Mucosa of gallbladder (tissue), 1 donor: ENCODE measurements at places on chromosomes 6 and 20. TPM values are rescaled to one million over a fixed set of nuclear protein-coding genes. Genes with fewer than 3 reads are reported as not detected.
A peak's percentile ranks its signal among the peaks of the same experiment; 100 is the strongest.

- no peak for DNase-seq
Observed at GRCh38 chr6:71727632-71728294, 158.6 kb upstream of the RIMS1 start.

DNA sequence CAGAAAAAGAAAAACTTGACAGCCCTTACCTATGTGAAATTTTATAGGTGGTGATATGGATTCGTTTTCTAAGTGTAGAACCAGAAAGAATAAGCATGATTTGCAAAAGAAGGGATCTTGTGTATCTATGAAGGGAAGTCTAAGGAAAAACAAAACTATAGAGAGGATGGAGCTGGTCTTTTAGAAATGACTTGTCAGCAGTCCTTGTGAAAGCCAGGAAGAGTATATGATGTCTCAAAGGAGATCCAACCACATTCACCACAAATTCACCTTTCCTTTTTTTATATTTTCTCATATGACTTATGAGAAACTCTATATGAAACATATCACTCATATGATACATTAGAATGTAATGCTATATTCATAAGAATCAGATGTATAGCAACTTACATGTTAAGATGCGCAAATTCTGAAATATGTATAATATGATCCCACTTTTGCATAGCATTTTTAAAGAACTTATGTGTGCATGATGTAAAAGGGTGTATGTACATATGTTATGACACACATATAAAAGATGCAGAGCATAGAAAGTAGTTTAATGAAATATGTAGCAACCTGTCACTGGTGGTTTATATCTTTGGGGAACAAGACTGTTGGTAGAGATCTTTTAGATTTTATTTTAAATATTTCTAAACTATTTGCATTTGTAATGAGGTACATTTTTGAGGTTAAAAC lies 91.9 kb upstream of the NUP153 start:
- no peak for DNase-seq

DNA sequence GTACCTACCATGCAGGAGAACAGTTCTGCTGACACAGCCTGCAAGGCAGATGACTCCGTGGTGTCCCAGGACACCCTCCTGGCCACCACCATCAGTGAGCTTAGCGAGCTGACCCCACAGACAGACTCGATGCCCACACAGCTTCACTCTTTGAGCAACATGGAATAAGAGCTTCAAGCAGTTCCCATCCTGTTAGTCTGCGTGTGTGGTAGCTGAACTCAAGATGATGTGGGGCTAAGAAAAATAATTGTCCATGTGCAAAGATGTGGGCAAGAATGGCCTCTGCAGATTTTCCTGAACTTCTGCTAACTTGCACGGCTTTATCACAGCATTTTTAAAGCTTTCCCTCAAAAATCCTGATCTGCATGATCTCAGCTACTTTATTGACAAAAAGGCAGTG lies 8.3 kb downstream of the GZF1 start:
- DNase-seq, result no peak

- DNase-seq, result no peak
Observed at GRCh38 chr6:150144294-150144868, 1.5 kb downstream of the PPP1R14C start.

- no peak for DNase-seq
Observed at GRCh38 chr6:6942091-6942490, 165.7 kb upstream of the RREB1 start.

GRCh38 chr6:40722553-40723258 lies 135.5 kb upstream of the LRFN2 start:
- no peak for DNase-seq

DNA sequence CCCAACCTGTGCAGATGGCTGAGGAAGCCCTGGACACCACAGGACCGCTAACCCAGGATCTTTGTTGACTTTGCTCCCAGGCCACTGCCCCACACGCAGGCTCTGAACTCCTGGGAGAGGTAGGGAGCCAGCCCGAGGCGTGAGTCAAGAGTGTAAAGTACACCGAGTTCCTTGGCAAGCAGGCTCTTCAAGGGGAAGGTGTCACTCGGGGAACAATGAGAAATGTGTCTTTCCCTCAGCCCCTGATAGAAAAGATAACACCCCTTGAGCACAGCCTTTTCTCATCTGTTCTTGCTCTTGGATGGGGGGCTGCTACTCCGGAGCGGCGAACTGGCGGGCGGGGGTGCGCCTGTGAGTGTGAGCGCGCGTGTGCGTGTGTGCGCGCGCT lies 472 bp upstream of the EDN3 start:
- DNase-seq, result peak; percentile 83

DNA sequence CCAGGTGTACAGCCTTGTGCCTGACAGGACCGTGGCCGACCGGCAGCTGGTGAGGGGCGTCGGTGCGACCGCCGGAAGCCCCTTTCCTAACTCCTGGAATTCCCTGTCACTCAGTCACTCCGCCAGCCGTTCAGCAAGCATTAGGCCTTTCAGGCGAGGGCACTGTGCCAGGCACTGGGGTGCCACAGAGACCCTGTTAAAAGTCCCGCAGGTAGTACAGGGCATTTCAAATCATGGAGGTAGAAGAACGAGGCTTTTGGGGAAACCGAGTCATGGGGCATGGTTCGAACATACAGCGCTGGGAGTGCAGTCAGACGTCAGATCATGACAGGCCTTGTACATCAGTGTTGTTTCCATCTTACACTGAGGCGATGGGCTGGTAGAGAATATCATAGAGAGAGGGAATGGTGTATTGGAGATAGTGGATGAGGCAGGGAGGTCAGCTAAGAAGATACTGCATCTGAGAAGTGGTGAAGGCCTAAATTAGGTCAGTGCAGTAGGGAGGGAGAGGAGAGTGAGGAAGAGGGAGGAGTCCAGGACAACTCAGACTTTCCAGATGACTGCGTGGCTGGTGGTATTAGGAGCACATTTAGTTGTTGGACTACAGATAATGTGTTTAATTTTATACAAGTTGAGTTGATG lies 892 bp upstream of the DXO start:
- no peak for DNase-seq

DNA sequence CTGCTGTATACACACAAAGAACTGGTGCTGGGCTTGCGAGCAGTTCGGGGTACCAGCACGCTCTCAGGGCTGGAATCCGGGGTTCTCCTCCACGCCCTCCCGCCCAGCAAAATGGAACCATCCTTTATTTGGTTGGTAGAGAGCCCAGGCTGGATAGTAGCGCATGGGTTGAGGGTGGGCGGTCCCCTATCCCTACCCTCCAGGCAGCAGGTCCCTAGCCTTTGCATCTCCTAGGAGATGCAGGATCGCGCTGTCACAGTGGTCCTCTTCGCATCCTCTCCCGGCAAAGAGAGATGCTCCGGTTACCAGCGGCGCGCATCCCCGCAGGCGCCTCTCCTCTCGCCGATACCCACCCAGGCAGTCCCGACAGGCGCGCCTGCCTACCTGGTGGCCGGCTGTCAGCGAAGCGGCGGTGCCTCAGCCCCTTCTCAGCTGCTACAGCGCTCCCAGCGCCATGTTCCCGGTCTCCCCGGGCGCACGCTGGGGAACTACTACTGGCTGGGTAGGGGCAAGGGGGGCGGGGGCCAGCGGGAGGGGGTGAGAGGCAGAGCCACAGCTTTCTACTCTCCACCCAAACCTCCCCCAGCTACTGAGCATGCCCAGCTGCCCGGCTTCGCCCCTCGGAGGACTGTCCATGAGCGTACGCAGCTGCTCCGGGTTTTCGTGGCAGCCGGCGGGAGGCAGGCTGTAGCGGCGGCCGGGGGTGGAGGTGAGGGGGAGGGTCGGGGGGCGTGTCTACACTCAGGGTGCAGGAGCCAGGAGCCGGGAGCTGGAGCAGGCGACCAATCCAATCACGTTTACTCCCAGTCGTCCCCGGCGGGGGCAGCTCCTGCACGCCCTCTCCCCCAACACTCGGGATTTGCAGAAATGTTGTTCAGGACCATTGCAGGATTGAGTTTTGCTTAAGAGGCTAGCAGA lies at the start of gene PAK5:
Gene PAK5, minus strand, starts transcription at position 699 of the 918 bp plus-strand sequence. CDS start 194,748 bp downstream, outside the sequence.
- DNase-seq, result peak; percentile 80

GRCh38 chr20:62159839-62160238 lies 16.3 kb downstream of the SS18L1 start:
- DNase-seq, result no peak

DNA sequence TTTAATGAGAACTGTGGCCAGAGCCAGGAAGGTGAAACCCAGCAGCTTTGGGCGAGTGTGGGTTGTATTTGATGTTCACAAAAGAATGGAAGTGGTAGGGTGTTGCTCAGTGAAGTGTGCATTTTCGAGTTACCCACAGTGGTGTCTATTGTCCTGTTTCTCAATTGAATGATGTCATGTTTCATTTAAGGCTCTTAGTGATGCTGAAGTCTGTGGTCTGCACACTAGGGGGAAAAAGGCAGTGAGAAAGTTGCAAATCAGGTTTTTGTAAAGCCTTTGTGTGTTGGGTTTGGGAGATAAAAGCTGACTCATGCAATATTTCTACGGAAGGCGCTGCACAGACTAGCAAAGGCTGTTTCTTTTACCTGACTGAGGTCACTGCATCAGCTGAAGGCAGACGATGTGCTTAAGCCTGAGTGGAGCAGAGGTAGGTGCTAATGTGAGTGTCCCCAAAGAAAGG lies 121.1 kb downstream of the PLEKHG1 start:
- DNase-seq, result no peak

- DNase-seq, result no peak
Observed at GRCh38 chr6:44285552-44286284, 15.5 kb downstream of the TMEM151B start.

DNA sequence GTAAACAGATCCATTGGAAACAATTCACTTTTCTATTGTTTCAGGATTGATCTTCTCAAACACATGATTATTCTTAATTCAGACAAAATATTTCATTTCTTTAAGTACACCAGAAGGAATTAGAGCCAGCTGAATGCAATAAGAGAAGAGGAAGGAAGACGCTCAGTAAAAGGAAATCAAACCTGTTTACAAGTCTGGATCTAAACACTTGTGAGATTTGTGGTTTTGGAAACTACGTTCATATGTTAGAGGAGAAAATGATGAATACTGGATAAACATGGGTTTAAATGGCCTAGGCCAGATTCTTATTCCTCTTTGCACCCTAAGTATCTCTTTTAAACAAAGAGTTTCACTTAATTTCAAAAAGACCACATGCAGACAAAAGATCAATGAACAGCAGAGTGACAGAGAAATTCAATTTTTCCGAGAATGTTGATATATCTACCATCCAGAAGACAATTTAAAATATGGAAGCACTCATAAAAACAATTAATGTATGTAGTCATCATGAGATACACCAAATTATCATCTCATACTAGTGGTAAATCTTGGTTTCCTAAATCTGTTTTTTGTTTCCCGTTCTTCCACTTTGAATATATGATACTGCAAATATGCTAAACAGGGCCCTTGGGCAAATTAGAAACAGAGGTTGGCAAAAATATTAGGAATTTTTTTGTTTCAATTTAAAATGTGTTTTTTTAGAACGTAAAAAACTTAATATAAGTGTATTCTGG lies 703.5 kb upstream of the CITED2 start:
- DNase-seq, result no peak

- DNase-seq, result no peak
Observed at GRCh38 chr20:16571333-16571732, 1.9 kb downstream of the KIF16B start.

- no peak for DNase-seq
Observed at GRCh38 chr20:14344746-14345145, 7.3 kb upstream of the FLRT3 start.

DNA sequence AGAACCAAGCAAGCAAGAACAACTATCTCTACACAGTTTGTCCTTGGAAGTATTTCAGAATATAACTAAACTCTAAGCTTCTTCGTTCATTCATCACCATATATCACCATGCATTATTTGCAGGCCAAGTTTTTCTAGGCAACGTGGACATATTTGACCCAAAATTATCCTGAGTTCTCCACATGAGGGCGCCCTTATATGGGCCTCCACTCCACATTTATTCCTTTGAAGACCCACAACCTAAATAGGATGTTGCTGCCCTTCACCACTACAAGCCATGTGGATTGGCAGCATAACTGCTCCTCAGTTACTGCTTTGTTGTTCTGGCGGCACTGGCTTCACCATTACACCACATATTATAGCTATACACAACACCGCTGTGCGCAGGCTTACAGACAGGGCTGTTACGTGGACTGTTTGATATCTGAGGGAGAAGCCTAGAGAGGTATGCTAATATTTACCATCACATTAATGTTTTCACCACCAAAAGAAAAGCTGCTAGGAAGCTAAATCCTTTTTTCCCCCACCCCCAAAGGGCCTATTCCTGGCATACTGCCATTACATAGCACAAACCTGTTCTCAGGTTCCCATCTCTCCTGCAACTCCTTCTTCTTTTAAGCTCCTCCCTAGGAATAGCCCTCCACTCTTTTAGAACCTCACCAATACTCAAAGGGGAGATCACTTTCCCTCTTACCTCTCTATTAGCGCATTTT lies 411.7 kb downstream of the C6orf118 start:
- no peak for DNase-seq

GRCh38 chr6:158627940-158628211 lies 16.7 kb downstream of the DYNLT1 start:
- DNase-seq, result no peak

- no peak for DNase-seq
Observed at GRCh38 chr6:7154341-7155139, 46.8 kb downstream of the RREB1 start.

- DNase-seq, result no peak
Observed at GRCh38 chr6:169386411-169387057, 132.9 kb upstream of the THBS2 start.

- no peak for DNase-seq
Observed at GRCh38 chr6:1945235-1945832, 300.1 kb downstream of the GMDS start.

DNA sequence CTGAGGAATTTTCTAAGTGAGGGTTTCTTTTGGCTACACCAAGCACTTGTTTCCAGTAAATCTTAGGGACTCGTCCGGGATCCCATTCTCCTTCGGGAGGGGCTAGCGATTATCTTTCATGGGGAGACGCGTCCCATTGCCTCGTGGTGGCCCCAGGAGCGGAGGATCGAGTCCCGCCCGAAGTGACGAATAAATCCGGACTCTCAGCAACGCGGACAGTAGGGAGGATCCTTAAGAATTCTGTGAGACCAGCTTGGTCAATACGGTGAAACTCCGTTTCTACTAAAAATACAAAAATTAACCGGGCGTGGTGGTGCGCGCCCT lies 69.1 kb upstream of the PRSS16 start:
- DNase-seq, result no peak

HLA-DOA gene
- 8.4 TPM for total RNA-seq

TGM3 gene
- 1.4 TPM for total RNA-seq

LTB gene
- total RNA-seq, result 4.9 TPM

ZNF334 gene
- total RNA-seq, result 7.7 TPM

LY6G6D gene
- not detected for total RNA-seq

OPRL1 gene
- total RNA-seq, result 1.7 TPM

TFAP2D gene
- total RNA-seq, result not detected

EFHC1 gene
- 27.8 TPM for total RNA-seq

SIRPA gene
- 53.4 TPM for total RNA-seq

C6orf136 gene
- total RNA-seq, result 30.3 TPM

TMEM74B gene
- 2.0 TPM for total RNA-seq
